ENCODE measurements at places on chromosomes 2 and 18. TPM values are rescaled to one million over a fixed set of nuclear protein-coding genes. Genes with fewer than 3 reads are reported as not detected.

DNA sequence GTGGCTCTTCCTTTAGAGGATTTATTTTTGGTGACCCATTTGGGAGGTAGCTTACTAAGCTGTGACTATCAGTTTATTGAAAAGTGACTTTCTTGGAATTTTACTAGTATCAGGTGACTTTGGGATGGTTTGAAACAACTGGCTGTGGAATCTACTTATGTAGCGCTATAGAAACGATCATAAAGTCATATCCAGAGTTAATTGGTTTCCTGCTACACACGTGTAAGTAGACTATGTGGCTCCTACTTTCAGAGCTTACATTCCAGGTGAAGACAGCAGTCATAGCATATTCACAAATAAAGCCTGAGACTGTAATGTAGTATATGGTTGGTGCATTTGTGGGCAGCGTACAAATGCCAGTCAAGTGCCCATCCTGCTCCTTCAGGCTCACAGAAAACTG, 308.9 kb downstream of the ZNF521 start:
- no peak for DNase-seq

The ALPP gene
- total RNA-seq: not detected

DNA sequence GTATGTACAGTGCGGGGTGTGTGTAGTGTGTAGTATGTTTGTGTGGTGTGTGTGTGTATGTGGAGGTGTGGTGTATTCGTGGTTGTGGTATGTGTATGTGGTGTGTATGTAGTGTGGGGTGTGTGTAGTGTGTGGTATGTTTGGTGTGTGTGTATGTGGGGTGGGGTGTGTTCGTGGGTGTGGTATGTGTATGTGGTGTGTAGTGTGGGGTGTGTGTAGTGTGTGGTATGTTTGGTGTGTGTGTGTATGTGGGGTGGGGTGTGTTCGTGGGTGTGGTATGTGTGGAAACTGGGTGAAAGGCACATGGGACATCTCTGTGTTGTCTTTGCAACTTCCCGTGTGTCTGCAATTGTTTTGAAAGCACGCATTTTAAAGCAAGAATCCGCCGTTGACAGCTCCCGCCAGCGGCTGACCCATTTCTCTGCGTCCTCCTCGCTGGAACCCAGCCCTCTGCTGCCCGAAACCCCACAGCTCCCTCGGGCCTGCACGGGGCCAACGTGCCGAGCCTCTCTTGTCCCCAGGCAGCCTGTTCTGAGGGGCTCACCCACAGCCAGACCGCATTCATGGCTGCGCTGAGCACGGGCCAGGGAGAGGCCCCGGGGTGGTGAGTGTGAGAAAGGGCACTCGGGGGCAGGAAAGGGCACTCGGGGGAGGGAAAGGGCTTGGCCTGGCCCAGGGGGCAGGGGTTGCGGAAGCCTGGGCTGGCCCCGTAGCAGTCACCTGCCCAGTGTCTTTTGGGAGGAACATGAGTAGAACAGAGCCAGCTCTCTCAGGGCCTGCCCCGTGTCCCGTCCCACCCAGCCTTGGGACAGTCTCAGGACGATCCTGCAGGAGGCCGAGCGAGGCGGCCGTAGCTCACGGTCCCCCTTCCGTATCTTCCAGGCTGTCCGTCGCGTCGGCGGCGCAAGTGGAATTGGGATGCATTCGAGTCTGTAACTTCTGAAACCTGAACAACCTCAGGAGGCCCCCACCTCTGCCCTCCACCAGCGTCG, 61.4 kb downstream of the TWIST2 start:
- DNase-seq: no peak

The ACMSD gene
- total RNA-seq: not detected

The TXNDC2 gene
- total RNA-seq: not detected

DNA sequence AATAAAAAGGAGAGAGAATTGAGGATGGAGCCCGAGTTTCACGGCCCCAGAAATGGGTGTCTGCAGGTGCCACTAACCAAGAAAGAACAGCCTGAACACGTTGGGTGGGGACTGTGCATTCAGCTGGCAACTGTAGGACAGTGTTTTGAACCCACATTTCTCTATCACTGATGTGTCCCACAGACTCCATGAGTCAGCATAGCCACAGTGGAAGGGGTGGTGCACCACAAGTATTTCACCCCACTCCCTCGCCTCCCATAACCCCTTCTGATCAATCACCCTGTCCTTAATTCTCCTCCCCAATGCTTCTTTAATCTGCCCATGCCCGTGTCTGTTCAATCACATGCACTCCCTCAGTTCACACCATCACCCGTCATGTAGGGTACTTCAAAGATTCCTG, 291.5 kb downstream of the ZNF516 start:
- no peak for DNase-seq

GRCh38 chr2:168534926-168535325, 78.9 kb downstream of the CERS6 start:
- no peak for DNase-seq

The LYPD1 gene
- total RNA-seq: 0.79 TPM

DNA sequence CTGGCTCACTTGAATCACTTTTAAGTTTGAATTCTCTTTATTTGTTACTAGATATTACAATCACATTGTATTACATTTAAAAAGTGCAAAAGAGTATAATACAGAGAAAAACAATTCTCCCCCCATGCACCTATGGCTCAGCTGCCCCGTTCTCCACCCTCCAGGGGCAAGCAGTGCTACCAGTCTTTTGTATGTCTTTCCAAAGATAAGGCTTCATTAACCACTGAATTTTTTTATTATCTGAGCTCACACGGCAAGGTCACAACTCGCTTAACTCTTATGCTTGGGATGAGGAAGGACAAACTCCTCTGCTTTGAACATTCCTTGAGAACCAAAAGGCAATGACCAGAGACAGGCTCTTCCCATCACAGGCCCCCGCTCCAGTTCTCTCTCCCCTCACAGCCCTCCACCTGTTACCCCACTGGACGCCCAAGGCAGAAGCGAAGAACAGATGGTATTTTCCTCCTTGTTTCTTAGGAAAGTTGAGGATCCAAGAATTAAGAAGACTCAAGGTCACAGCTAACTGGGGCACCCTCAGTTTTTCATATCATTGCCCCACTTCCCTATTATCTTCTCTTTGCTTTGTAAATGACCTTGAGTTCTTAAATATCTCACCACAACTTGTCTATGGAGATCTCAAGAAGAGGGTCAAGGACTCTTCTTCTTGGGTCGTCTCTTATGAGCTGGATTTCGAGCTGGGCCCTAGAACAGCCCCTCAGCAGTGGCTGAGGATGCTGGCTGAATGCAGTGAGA, 30.1 kb downstream of the SH2D6 start:
- DNase-seq: no peak

The G6PC2 gene
- total RNA-seq: not detected

GRCh38 chr2:8684878-8685696, 3.2 kb downstream of the ID2 start:
- DNase-seq: peak; percentile 20

GRCh38 chr2:202624133-202624532, 10.6 kb upstream of the FAM117B start:
- no peak for DNase-seq

The SKOR2 gene
- not detected for total RNA-seq

GRCh38 chr2:216195565-216196029, 86.4 kb downstream of the XRCC5 start:
- DNase-seq: no peak

DNA sequence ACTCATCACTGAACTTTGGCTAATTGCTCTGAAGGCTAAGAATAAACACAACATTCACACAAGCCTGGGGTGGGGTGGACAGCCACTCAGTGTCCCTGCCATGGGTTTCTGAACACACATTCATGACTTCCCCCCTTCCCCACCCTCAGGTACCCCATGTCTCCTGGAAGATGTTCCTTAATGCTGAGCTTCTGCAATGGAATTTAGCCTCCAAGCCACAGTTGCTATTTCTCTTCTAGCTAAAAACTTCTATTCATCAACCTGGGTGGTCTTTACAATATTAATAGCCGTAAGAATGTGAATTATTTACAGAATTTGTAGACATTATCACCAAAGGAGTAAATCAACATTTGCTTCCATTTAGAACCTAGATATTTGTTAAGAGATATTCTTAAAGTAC, 175.1 kb downstream of the ACKR3 start:
- DNase-seq: no peak

DNA sequence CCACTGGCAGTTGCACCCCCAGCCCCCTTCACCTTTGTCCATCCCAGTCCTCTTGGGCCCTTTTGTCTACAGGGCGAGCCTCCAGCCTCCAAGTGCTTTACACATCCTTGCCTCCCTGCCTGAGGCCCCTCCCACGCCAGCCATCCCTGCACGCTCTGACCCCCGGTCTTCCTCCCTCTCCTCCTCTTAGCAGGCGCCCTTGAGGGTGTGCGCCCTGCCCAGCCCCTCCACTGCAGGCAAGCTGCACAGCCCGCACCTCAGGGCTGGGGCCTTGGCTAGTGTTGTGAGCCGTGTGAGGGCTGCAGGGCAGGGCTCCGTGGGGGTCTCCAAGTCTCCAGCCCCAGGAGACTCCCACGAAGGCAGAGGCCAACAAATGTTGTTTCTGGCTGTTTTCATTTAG, 6.9 kb downstream of the BOK start:
- DNase-seq: no peak

- no peak for DNase-seq
These were observed 80.6 kb upstream of the HS6ST1 start for GRCh38 chr2:128399256-128399655.

The MAP2 gene
- total RNA-seq: 13.5 TPM

DNA sequence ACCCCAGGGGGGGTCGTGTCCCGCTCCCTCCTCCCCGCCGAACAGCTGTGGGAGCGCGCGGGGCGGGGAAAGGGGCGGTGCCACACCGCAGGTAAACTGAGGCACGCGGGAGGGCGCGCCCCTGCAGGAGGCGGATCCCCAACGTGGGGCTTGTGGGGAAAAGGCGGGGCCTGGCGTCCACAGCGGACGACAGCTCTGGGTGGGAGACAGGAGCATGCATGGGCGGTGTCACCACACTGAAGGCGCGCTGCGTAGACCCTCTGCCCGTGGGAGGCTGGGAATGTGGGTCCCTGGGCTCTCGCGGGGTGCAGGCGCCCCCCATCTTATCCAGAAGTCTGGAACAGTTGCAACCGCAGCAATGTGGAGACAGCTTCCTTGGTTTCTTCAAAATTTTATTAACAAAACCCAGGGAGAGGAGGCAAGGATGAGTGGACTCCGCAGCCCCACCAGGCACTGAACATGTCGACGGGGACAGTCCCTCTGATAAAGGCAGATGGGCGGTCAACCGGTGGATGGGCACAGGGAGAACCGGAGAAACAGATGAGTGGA, 723 bp upstream of the MBD1 start:
- no peak for DNase-seq

- DNase-seq: no peak
These were observed 171.2 kb downstream of the TCF4 start for GRCh38 chr18:55416791-55417190.

DNA sequence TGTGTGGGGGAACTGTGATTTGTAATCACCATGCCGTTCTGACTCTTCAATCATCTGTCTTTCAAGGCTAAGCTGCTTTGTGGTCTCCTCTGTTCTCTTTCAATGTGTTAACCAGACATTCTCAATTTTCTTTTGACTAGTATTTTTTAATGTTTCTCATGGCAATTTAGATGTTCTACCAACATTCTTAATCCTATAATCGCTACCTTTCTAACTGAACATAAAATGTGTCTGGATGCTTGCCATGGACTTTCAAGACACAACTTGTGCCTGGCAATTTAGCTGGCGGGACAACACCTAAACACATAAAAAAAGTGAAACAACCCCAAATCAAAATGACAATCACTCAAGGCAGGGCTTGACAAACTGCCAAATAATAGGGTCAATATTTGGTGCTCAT, 135.0 kb upstream of the ACKR3 start:
- DNase-seq: no peak

The UGT1A5 gene
- total RNA-seq: 0.79 TPM

DNA sequence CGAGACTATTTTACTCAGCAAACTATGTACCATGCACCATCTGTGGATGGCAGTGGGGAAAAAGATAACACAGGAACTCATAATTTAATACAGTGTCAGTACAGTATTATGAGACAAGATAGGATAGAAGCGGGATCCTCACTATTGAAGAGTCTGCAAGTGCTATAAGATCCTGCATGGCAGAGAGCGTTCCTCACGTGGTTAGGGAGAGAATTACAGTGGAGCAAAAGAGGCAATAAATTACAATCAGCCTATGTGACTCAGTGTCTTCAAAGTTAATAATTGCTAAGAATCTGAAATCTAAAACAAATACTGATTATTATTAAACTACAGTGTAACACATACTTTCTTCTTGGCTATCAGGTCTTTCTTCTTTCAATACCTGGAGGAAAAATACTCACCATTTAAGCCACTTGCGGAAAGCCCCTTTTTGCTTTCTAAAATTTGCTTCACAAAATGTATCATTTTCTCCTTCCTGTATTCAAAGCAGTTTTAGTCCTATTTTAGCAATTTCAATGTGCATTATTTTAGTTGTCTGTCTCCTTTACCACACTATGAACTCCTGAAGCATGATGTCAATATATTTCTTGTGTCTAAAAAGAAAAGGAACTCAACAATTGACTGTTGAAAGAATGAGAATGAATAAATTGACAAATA, 342.9 kb downstream of the SPAG16 start:
- no peak for DNase-seq

GRCh38 chr2:37005118-37005868, 39.0 kb upstream of the STRN start:
- DNase-seq: no peak

DNA sequence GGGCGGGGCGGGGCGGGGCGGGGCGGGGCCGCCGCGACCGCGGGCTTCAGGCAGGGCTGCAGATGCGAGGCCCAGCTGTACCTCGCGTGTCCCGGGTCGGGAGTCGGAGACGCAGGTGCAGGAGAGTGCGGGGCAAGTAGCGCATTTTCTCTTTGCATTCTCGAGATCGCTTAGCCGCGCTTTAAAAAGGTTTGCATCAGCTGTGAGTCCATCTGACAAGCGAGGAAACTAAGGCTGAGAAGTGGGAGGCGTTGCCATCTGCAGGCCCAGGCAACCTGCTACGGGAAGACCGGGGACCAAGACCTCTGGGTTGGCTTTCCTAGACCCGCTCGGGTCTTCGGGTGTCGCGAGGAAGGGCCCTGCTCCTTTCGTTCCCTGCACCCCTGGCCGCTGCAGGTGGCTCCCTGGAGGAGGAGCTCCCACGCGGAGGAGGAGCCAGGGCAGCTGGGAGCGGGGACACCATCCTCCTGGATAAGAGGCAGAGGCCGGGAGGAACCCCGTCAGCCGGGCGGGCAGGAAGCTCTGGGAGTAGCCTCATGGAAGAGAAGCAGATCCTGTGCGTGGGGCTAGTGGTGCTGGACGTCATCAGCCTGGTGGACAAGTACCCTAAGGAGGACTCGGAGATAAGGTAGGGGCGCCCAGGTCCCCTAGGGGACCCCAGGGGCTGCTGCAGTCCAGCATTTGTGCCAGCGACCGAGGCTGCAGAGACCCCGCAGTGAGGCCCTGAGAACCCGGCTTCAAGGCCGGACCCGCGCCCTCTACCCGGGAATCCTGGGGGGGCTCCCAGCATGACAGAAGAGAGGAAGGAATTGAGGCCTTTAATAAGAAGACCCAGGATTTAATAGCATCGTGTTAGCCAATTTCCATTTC, at the start of gene KHK:
Gene KHK (plus strand): TSS at position 49 of the 870 bp plus-strand sequence. CDS start 488 bp downstream, at position 537.
- DNase-seq: no peak

The CRYGD gene
- total RNA-seq: 0.95 TPM

- DNase-seq: peak; percentile 50
These were observed 130.9 kb downstream of the EXOC6B start for GRCh38 chr2:72694715-72695496.

GRCh38 chr2:74573747-74574562, 19.4 kb downstream of the DOK1 start:
- DNase-seq: no peak
